Karpas-422 (cell line): ENCODE measurements at places on chromosomes 4 and X. TPM values are rescaled to one million over a fixed set of nuclear protein-coding genes. Genes with fewer than 3 reads are reported as not detected.

DNA sequence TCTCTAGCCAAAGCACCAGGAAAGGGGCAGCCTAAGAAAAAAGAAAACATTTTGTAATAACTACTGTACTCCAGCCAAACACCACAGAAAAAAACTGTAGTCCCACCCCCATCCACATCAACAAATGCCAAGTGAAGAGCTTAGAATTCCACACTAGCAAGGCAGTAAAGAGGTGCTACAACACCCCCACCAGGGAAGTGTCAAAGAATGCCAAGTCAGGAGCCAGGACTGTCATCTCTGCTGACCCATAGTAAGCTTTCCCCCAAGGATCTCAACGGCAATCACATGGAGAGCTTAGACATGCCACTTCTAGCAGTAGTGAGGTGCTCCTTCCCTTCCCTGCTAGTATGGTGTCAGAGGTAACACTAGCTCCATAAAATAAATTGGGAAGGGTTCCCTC lies 34.4 kb upstream of the CCDC160 start:
- DNase-seq = no peak
- H3K4me3 ChIP-seq = no peak overlapping the region
- no peaks in the 10 kb centered on the region for H3K27me3 ChIP-seq
- no peak overlapping the region for H3K27ac ChIP-seq
- H3K36me3 ChIP-seq = no peaks in the 10 kb centered on the region
- H3K4me1 ChIP-seq = no peaks in the 10 kb centered on the region

DNA sequence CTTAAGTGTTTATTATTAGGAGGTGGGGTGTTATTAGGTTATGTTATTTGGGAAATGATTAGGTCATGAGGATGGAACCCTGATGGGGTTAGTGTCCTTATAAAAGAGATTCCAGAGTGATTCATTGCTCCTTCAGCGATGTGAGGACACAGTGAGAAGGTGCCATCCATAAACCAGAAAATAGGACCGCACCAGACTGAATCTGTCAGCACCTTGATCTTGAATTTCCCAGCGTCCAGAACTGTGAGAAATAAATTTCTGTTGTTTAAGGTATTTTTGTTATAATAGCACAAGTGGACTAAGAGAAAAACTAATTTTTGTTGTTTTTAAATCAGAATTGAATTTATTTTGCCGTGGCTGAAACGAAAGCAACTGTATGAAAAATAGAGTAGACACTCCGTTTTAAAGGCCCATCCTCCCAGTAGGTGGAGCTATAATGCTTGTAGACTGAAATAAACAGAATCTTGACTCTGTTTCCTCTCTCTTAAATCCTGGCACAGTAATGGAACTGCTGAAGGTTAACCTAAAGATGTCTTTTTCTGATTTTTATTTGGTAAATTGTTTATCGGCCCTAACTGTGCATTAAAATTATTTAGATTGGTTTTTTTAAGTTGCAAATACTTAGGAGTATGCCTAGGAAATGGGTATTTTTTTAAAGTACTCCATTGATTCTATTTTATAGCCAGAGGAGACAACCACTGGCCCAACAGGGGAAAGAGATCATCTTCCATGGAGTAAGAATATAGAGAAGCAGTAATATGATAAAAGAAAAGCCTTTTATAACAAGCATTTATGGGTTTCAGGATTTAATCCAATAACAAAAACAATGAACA lies 133.2 kb upstream of the ADAMTS3 start:
- H3K27me3 ChIP-seq = no peaks in the 10 kb centered on the region
- H3K4me1 ChIP-seq = peaks cover 3% of the 10 kb centered on the region; the same call in 1 of the 2 replicates
- peak; percentile 78 for DNase-seq
- no peaks in the 10 kb centered on the region for H3K36me3 ChIP-seq
- peak overlapping the region; percentile 53 for H3K4me3 ChIP-seq

PDZD4 gene
- not detected in 2 replicates for total RNA-seq

- no peak overlapping the region for H3K4me3 ChIP-seq
- H3K27ac ChIP-seq = peak overlapping the region; percentile 61
- no peak for DNase-seq
These were observed 16.7 kb downstream of the SLC7A11 start for GRCh38 chr4:138225477-138225876.
